ENCODE measurements at places on chromosomes 5 and 9.

GRCh38 chr9:698276-698675 lies 143.2 kb upstream of the DMRT1 start:
- no peak for DNase-seq

DNA sequence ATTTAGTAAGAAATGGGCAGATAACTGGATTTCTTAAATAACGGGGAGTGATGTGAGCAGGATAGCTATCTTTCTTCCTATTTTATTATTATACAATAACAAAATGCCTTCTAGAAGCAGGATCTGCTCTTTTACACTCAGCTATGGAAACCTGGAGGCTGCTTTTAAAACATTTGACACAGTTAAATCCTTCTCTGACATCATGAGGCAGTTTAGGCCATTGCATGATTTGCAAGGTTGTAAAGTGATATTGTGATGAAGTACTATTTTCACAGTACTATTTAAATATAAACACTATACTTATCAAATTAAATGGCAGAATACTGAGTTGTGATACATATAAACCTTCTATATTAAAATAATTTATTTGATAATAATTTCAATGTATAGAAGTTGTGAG lies 93.9 kb downstream of the ZSWIM6 start:
- DNase-seq = no peak

DNA sequence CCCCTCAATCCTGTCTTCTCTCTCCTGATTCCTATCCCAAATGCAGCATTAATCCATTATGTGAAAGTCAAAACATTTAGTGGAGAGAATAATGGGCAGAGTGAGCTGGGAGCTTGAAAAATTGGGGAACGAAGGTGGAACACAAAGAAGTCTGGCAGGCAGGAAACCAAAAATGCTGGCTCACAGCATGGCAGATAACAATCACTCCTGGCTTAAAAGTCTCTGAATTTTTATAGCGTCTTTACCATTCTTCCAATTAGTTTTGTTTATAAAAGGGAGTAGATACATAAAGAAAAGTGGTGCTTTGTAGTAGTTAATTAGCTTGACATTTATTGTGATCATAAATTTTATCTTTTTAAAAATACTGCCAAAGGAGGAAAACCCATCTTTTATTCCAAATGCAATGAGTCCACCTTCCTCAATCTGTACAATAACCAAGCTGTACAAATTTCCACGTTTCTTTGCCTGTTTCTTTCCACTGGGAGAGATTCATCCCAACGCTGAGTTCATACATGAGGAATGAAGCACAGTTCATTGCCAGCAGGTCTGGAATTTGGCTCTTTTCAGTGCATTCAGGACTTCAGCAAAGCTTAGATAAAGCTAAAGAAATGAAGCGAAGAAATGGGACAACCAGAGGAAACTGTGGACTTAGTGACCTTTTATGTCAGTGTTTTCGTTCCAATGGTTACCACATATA lies 174.7 kb downstream of the HMHB1 start:
- no peak for DNase-seq

GRCh38 chr9:133863257-133863592 lies 125.1 kb upstream of the SARDH start:
- no peak for DNase-seq

DNA sequence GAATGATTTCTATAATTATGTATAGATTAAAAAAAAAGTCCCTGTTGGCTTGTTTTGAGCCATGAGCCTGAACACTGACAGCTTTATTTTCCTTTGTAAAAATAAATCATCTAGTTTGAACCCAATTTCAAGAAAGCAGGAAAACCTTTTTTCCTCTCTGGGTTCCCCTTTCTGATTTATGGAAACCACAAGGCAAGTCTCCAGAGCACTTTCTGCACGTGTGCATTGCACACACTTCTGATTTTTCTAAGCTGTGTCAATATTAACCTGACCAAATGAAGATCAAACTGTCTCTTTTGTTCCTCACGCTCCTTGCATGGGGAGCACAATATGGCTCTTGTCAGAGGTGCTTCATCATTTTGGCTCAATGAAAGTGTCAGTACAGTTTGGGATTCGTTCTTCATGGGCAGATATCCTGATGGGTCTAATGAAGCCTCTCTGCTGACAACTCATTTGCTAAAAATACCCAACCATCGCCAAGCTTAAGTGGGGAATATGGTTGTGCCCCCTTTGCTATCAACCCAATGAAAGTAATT lies 39.2 kb upstream of the PCA3 start:
- DNase-seq = no peak

DNA sequence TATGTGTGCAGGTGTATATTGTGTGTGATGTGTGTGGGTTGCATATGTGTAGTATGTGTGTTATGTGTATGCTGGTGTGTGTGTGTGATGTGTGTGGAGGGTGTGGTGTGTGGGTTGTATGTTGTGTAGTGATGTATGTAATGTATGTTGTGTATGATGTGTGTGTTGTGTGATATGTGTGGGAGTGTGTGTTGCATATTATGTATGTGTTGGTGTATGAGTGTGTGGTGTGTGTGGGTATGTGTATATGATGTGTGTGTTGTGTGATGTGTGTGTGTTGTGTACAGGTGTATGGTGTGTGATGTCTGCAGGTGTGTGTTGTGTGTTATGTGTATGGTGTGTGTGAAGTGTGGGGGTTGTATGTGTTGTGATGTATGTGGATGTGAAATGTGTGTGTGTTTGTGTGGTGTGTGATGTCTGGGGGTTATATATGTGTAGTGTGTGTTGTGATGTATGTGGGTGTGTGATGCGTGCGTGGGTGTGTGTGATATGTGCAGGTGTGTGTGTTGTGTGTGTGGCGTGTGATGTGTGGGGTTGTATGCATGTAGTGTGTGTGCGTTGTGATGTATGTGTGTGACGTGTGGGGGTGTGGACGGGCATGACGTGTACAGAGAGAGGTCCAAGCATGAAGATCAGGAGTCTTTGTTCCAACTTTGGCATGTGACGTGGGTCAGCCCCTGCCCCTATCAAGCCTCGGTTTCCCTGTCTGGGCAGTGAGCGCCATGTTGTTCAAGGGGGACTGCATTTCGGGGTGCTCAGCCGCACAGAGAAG lies 8.5 kb upstream of the CRB2 start:
- DNase-seq = no peak

Measured in activated CD4-positive, alpha-beta T cell treated with anti-CD3 and anti-CD28 coated beads, Interleukin-2, amount 50 U/mL, for 24 hours (primary cell).